ENCODE measurements at places on chromosomes 4 and X. TPM values are rescaled to one million over a fixed set of nuclear protein-coding genes. Genes with fewer than 3 reads are reported as not detected.

GRCh38 chr4:3783693-3784306 is 17.6 kb downstream of the ADRA2C start:
- no peak for DNase-seq
- no peak overlapping the region for H3K27ac ChIP-seq
- no peaks in the 10 kb centered on the region for H3K4me1 ChIP-seq

DNA sequence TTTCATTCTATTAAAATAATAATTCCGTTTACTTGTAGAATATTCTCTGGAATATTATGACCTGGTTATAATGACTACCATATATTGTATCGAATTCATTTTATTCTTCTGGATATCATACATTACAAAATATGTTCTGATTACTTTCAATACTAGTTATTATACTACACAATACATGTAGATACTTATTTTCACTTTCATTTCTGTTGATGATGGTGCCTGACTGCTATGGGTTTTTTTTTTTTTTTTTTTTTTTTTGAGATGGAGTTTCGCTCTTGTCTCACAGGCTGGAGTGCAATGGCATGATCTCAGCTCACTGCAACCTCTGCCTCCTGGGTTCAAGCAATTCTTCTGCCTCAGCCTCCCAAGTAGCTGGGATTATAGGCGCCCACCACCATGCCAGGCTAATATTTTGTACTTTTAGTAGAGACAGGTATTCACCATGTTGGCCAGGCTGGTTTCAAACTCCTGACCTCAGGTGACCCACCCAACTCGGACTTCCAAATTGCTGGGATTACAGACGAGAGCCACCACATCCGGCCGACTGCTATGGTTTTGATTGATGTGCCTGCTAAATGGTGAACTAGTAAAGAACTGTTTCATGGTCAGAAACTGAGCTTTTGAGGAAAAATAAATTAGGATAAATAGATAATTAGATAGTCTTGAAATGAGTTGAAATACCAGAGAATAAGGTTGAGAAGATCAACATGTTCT is 39.5 kb downstream of the PCDH10 start:
- H3K4me1 ChIP-seq, result no peaks in the 10 kb centered on the region
- no peaks in the 10 kb centered on the region for H3K27me3 ChIP-seq
- no peaks in the 10 kb centered on the region for H3K36me3 ChIP-seq
- no peak overlapping the region for H3K27ac ChIP-seq
- DNase-seq, result no peak

DNA sequence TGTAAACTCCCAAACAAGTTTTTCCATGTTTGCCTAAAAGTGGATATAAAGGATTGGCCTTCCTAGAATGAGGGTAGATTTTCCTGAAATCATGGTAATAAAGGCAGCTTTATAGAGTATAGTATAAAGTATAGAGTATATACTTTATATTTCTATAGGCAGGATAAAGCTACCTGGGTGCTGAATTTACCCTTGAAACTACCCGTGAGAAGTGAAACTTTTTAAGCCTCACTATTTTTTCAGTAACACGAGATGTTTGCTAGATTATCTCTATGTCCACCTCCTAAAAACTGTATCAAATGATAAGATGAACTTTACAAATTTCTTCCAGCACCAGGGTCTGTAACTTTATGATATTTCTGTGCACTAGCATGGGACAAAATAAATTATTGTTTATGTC is 340.0 kb upstream of the GALNTL6 start:
- no peaks in the 10 kb centered on the region for H3K27me3 ChIP-seq
- no peak overlapping the region for H3K27ac ChIP-seq
- no peak for DNase-seq
- no peaks in the 10 kb centered on the region for H3K36me3 ChIP-seq

Gene DMP1
- not detected for polyA plus RNA-seq

All from fibroblast of lung (primary cell).